ENCODE measurements at places on chromosomes 12 and 14.

DNA sequence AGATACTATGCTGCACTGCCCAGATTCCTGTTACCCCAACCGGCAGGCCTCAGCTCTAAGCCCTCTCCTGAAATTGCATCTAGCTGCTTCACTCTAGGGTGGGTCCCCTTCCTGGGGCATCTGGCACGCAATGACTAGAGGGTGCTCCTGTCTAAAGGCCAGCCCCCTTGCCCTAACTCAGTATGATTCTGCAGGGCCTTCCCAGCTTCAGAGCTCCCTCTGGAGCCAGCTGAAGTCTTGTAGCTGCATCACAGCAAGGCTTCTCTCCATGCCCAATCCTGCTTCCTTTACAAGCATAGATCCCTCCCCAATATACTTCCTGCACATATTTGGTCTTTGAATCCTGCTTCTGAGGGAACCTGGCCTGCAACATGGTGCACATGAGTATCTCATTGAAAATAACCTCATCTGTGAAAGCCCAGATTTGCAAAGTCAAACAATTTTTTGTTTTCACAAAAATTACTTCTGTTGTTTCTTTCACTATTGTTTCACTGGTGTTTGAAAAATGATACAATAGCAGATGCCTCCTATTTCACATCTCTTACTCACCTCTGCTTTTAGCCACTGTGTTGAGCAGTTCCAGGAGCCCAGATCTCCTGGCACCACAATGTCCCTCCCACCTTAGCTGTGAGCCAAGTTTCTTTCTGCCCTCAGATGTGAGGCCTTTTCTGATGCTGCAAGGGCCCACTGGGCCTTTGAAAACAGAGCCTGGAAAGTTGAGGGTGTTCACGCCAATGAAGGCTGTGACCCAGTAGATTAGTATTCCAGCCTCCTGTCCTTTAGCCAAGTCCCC lies 169.5 kb upstream of the EGLN3 start:
- no peak for DNase-seq

- no peak for DNase-seq
These were observed 240 bp downstream of the BTG1 start for GRCh38 chr12:92145481-92145730.

GRCh38 chr12:6368906-6369525 lies 6.3 kb downstream of the SCNN1A start:
- no peak for DNase-seq

- no peak for DNase-seq
These were observed 114.2 kb downstream of the TTC6 start for GRCh38 chr14:37709419-37710195.

- DNase-seq, result no peak
These were observed 226.1 kb upstream of the RTL1 start for GRCh38 chr14:101129521-101130167.

DNA sequence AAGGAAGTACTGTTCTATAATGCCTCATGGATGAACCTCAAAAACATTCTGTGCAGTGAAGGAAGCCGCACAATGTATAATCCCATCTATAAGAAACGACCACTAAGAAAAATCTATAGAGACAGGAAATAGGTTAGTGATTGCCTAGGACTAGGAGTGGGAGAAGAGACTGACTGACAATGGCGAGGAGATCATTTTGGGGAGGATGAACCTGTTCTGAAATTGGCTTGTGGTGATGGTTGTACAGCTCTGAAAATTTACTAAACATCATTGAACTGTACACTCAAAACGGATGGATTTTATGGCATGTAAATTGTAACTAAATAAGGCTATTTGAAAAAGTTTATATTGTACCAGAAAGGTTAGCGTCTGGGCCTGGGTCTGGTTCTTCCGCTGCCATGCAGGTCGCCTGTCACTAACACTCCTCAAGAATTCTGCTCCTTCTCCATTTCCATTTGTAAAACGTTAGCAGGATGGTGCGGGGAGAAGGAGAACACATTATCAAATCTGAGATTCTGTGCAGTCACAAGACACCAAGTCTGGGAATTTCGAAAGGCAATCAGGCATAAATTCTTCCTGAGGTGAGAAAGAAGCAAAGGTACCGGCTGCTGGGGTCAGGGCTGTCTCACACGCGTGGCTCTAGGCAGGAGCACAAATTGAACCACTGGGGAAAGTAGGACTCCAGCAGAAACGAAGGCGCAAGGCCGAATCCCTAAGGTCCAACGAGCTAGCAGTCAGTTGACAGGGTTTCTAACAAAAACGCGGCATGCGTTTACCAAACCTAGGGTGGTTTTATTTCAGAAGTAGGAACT lies 845 bp upstream of the COCH start:
- DNase-seq, result no peak

DNA sequence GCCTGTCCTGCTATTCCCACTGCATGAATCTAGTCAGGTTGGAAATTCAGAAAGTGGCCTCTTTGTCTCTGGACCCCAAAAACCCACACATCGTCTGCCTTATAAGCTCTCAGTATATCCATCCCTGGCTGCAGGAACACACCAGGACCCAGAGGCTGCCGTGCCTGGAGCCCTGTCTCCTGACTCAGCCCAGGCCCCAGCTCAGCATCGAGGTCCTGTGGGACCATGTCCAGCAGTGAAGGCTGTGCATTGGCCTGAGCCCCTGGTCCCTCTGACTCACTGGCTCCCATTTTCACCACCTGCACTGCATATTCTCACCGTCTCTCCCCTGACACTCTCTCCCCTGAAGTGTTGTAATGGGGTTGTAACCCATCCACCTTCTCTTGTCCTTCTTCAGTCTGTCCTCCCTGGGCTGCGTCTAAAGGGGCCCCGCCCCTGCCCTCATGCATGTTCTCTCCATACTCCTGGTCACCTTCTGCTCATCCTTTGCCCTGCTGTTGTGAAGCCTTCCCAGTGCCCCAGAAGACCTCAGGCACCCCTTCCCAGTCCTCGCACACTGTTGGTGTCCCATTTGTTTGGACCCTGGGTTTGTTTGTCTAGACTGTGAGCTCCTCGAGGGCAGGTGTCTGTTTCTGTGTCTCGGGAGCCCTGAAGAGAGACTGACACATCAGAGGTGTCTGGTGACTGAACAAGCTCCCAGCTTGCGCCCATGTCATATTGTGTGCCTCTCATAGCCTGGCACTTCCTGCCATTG lies 43.8 kb downstream of the EVL start:
- DNase-seq, result no peak

GRCh38 chr12:116502141-116502725 lies 56.9 kb upstream of the MAP1LC3B2 start:
- no peak for DNase-seq

GRCh38 chr14:86826661-86827060 lies 1166.3 kb downstream of the GALC start:
- no peak for DNase-seq

- no peak for DNase-seq
These were observed 59.1 kb downstream of the FBRSL1 start for GRCh38 chr12:132549059-132549458.

GRCh38 chr12:115584156-115584555 lies 693.3 kb downstream of the MED13L start:
- DNase-seq, result no peak

DNA sequence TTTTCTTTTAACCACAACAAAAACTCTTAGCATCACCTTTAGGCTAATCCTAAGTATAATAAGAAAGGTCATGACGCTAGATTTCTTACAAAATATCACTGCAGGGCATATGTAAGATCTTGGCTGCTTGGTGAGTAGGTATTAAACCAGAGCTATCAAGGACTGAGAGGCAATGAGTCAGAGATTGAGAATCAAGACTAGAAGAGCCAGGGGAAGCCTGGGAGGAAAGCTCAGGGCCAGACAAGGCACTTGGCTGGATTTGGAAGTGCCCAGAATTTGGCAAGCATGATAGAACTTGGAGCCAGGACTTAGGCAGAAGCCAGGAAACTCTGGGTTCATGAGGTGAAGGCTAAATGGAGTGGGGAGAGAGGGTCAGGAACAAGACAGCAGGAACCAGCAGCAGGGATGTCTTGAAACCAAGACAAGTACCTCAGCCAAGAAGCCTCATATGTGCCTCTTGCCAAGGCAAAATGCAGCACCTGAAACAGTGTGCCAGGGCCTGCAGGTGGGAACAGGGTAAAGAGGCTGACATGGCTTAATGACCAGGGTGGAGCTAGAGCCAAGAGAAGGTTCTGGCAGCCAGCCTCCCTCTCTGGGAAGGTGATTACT lies 49.9 kb downstream of the PTHLH start:
- no peak for DNase-seq

GRCh38 chr14:96576359-96576758 lies 74.2 kb downstream of the PAPOLA start:
- no peak for DNase-seq

GRCh38 chr12:45613855-45614254 lies 115.7 kb upstream of the ARID2 start:
- no peak for DNase-seq

DNA sequence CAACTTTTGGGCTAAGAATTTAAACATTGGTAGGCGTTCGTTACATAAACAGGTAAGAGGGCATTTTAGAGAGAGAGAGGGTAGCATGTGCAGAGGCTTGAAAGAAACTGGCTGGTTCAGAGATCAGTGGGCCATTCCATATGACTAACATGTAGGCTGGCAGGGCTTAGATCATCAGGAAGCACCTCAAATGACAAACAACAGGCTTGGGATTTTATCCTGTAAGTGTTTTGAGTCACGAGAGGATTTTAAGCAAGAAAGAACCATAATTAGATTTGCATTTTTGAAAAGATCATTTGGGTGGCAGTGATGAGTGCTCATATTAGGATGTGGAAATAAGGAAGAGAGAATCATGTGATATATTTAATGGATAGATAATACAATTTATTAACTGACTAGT lies 8.7 kb upstream of the PLEKHA5 start:
- no peak for DNase-seq

DNA sequence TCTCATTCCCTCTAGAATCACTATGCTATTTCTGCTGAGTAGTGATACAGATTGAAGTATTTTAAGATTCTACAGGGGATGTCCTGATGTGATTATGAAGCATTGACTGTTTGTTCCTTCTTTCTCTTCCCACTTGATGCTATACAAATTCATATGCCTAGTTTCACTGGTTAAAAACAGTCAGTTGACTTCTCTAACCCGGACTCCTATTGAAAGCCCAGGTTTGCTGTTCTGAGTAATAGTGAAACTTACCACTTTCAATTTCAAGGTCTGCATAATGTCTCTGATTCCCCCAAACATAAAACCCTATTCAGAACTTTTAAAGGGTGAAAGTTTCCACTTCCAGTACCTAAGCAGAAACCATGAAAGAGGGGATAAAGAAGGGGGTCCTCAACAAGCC lies 117.7 kb upstream of the RPL10L start:
- no peak for DNase-seq

GRCh38 chr14:56821805-56822610 lies 11.7 kb upstream of the OTX2 start:
- DNase-seq, result no peak

- DNase-seq, result no peak
These were observed 52.7 kb downstream of the FAM222A start for GRCh38 chr12:109766251-109766778.

GRCh38 chr14:65879248-65880009 lies 466.9 kb downstream of the FUT8 start:
- DNase-seq, result peak; percentile 35

- DNase-seq, result no peak
These were observed 18.0 kb upstream of the ORAI1 start for GRCh38 chr12:121608301-121608700.

GRCh38 chr12:108613548-108613947 lies 15.7 kb upstream of the TMEM119 start:
- no peak for DNase-seq

GRCh38 chr14:76872796-76873432 lies 46.7 kb downstream of the LRRC74A start:
- peak; percentile 5 for DNase-seq

DNA sequence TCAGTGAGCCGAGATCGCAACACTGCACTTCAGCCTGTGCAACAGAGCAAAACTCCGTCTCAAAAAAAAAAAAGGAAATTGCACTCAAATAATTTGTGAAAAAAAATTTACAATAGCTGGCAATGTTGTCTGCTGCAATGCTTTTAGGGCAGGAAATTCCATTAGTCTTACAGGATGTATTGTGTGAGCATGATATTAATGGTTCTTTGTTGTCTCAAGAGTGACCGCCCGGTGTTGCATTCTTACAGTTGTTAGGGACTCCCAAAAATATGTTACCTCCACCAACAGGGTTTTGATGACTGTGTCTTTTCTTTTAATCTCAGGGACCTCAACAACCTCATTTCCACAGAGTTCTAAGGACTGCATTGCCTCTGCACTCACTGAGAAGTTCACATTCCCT lies 44.8 kb downstream of the PZP start:
- DNase-seq, result no peak

GRCh38 chr12:130818635-130819576 lies 20.1 kb downstream of the STX2 start:
- no peak for DNase-seq

DNA sequence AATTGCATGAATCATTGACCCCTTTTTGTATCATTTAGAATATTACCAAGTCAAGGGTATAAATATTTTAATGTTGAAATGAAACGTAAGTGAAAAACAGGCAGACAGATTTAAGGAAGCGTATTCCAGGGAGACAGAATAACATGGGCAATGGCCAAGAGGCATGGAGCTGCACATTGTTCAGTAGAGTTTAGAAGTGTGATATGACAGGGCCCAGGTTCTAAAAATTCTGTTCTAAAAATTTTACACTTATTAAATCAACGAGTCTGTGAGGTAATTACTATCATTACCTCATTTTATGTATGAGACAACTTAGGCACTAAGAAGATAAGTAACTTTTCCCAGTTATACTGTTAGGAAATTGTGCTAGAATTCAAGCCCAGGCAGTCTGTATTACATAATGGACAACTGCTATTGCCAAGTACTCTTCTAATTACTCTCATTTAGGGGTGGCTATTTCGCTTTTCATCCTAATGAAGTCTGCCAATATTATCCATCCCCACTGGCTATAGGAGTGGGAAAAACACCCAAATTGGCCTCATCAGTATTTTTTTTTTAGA lies 103.2 kb upstream of the NAV3 start:
- no peak for DNase-seq

DNA sequence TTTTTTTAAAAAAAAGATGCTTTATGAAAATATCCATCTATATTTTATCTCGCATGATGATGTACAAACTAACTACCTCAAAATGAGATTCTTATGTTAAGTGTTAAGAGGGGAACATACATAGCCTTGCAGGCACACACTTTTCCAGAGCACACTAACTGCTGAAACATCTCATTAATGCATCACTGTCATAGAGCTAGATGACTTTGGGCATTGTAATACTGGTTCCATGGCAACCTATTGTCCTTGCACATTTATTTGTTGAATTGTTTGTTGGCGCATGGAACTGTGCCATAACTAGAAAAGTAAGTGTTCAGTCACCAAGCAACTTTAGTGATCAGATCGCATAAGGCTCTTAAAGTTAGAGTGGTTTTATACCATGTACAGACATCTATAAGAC lies 348.3 kb downstream of the GALC start:
- DNase-seq, result no peak

DNA sequence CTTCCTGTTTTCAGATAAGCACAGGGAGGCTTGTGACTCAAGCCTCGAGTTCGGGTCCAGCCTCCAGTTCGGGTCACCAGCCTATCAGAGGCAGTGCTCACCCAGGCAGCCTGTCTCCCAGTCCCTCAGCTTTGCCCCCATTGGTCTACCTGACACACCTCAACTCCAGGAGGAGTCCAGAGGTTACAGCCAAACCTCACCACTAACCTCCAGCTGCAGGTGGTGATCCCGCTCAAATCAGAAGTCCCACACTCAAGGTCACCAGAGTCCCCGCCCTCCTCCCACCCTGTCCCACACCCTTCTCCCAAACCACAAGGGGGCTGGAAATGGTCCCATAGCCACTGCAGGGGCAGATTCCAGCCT lies 42.1 kb downstream of the KDM2B start:
- DNase-seq, result no peak
